Stimulated activated naive CD4-positive, alpha-beta T cell (primary cell): ENCODE measurements at places on chromosomes 12 and 14.

GRCh38 chr12:6552140-6552551, 3.7 kb downstream of the IFFO1 start:
- no peak for DNase-seq

- no peak for DNase-seq
Observed at GRCh38 chr12:46265734-46266133, 3.1 kb downstream of the SLC38A1 start.

GRCh38 chr14:72524295-72524629, 369.6 kb downstream of the DPF3 start:
- no peak for DNase-seq

DNA sequence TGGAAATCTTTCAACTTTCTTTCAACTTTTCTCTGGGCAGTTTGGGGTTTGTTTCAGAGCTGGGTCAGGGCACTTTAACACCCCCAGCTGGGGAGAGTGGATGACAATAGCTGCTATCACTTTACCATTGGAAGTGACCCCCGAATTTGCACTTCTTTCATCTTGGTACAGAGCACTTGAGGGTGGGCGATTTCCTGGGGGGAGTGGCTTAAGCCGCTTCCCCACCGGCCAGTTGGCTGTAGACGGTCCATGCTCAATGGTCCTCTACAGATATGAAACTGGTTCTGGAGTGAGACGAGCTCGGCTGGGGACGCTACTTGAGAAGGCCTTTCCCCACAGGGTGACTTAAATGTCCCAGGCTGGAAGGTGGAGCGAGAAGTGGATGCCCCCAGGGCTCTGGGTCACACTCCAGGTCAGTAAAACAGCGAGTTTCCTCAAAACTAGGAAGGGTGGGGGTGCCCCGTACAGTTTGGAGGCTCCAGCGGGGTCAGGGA, at the start of gene VRTN:
TSS of gene VRTN (plus strand) at position 231 of the 494 bp plus-strand sequence. CDS start 8,313 bp downstream, outside the sequence.
- no peak for DNase-seq

GRCh38 chr14:105974902-105975301, 448.5 kb downstream of the TMEM121 start:
- peak; percentile 71 for DNase-seq

GRCh38 chr12:108683906-108684556, 47.3 kb downstream of the CORO1C start:
- no peak for DNase-seq

DNA sequence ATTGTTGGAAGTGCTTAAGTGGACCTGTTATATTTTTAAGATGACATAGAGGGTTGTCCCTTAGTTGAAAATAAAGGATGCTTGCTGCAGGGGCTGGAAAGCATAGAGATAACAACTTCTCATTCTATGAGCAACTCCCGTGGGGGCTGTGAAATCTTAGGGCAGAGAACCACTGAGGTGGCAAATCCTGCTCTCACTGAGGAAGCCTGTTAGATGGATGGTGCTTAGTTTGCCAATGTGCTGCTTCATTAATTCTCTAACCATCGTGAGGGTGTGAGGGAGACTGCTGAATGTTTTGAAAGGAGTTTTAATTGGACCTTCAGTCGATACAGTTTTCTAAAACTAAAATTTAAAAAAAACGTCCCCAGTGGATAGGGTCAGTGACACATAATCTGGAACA, 46.5 kb downstream of the PTPRO start:
- no peak for DNase-seq

- DNase-seq, result no peak
Observed at GRCh38 chr12:131674373-131674772, 36.5 kb upstream of the SFSWAP start.

GRCh38 chr14:58082011-58082410, 70.0 kb downstream of the ARMH4 start:
- DNase-seq, result no peak

DNA sequence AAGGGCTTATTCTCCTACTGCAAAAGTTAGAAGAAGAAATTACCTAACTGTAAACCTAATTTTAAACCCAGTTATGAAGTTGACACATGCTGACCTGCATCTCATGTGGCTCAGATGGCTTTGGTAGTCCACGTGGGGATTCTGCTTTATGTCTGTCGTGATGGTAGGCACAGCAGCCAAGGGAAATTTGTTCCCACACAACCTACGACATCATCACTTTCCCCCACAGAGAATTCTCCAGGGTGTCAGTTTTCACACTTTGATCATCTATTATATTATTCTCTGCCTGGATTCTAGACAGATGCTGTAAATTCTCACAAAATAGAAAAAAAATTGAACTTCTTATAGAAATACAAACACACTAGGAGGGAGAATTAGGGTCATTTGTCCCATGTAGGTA, 70.6 kb downstream of the PTHLH start:
- no peak for DNase-seq

DNA sequence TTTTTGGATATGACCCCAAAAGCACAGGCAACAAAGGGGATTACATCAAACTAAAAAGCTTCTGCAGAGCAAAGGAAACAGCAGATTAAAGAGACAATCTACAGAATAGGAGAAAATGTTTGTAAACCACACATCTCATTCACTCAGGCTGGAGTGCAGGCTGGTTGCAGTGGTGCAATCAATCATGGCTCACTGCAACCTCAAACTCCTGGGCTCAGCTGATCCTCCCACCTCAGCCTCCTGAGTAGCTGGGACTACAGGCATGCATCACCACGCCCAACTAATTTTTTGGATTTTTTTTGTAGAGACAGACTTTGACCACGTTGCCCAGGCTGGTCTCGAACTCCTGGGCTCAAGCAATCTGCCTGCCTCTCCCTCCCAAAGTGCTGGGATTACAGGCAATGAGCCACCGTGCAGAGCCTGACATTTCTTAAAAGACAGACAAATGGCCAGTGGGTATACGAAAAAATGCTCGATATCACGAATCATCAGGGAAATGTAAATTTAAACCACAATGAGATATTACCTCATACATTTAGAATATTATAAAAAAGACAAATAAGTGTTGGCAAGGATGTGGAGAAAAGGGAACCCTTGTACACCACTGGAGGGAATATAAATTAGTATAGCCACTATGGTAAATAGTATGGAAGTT, 9.8 kb downstream of the NCKAP5L start:
- no peak for DNase-seq

- no peak for DNase-seq
Observed at GRCh38 chr12:109998241-109998903, 858 bp upstream of the ANKRD13A start.

DNA sequence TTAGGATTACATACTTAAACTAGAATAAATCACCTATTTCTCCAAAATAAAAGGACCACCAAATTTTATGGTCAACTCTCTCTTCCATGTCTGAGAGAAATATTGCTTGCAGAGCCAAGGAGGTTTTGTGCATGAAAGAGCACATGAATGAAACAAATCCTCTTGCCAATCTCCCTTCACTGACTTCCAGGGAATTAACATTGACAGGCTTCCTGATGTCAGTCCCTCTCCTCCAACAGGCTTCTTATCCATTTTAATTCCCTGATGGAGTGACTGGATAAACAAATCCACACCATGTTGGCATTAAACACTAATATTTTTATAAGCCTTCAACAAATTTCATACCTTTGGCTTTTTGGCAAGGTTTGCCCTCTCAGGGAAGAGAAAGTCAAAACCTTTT, 45.3 kb upstream of the CNTN1 start:
- no peak for DNase-seq

- no peak for DNase-seq
Observed at GRCh38 chr14:80491131-80491530, 279.8 kb upstream of the DIO2 start.

GRCh38 chr12:95942101-95942523, 302 bp downstream of the CCDC38 start:
- DNase-seq, result no peak

- no peak for DNase-seq
Observed at GRCh38 chr12:9149372-9149771, 33.7 kb upstream of the A2M start.

GRCh38 chr12:85424581-85425348, 144.7 kb downstream of the ALX1 start:
- DNase-seq, result no peak

DNA sequence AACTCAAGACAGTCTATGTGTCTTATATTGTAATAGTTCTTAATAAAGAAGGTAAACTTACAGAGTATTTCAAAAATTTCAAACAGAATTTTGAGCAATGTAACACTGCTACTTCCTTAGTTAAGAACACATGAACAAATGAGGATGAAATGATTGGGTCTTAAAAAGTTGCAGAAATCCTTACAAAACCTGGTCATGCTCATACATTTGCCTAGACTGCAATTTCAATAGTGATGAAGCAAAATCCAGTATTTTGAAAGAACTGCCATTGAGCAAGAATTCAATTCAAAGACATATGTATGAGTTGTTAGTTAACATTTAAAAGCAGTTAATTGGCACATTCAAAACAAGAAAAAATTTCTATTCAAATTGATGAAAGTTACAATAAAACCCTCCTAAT, 17.8 kb upstream of the HIF1A start:
- no peak for DNase-seq

DNA sequence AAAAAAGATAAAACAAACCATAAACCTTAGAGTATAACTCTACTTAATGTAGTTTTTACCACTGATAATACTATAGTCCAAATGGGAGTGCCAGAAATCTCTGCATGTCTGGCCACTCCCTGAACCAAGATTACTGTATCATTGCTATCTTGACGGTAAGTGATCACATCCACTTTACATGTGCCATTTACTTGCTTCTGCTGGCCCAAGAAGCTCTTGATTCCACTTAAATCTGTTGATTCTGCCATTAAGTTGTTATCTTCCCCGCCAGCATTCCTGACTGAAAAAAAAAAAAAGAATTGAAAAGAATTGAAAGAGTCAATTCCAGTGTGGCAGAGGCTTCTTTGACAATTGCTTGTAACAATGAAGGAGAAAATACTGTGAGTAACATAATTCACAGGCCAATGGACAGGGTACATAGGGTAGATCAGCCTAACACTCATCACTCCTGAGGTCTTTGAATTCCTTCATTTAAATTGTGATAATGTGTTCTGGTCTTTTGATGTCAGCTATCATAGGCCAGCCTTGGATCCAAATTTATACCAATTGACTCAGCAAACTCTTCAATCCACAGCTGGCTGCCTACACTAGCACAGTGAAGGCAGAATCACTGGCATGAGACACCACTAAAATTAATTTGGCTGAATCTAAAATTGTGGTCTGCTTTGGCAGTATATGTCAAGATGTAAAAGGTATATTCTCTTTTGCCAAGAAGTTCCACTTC, 665.2 kb upstream of the FLRT2 start:
- DNase-seq, result no peak

DNA sequence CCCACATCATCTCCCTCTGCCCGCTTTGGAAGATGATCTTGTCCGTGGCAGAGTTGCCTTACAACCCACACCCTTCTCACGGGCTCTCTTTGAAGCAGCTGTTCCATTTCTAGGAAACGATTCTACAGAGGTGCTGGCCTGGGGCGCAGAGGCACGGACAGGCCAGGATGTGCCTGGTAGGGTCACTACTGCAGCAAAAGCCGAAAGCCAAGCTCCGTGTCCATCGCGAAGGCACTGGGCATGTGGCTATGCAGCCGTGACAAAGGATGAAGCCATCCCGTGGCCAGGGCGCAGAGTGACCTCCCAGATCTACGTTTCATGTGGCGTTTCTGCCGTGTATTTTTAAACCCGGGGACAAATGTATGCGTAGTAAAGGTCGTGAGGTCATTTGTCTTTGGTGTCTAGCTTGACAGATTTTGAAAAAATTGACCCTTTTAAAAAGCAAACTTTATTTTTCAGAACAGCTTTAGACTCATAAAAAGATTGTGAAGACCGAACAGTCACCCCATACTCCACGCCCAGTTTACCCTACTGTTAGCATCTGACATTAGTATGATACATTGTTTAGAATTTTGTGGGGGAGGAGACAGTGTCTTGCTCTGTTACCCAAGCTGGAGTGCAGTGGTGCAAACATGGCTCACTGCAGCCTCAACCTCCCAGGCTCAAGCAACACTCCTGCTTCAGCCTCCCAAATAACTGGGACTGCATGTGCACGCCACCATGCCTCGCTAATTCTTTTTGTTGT, 40.4 kb upstream of the NCOR2 start:
- no peak for DNase-seq

DNA sequence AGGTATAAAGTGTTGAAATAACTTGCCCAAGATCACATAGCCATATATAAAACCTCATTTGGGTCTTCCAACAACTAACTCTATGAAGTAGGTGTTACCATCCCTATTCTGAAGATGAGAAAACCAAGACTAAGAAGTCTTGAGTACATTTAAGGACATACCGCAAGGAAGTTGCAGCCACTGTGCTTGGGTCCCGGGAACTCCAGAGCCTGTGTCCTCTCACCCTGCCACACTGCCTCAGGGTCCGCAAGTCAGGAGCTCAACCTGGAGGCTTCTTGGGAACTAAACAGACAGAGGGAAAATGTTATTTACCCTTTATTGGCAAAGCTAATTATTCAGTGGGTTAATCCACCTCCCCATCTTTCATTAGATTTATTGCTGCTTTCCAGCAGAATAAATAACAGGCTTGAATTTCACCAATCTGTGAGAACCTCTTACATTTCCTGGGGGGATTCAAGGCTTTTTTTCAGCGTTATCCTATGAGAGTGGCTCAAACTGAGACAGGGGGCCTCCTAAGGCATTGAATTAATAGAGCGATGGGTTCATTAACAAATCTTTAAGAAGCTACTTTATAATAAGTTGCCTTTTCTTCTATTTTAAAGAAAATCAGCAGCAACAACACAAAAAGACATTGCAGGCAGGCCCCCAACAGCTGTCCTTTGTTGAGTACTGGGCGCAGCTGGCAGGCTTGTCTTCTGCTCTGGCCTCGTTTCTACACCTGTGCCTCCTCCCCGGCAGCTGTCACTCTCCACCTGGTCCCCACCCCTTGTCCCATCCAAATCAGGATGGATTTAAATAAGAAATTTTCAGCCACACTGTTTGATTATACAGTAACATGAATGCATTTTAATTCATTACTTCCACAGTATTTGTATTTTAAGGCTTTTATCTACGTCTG, 25.3 kb downstream of the PHLDA1 start:
- no peak for DNase-seq

DNA sequence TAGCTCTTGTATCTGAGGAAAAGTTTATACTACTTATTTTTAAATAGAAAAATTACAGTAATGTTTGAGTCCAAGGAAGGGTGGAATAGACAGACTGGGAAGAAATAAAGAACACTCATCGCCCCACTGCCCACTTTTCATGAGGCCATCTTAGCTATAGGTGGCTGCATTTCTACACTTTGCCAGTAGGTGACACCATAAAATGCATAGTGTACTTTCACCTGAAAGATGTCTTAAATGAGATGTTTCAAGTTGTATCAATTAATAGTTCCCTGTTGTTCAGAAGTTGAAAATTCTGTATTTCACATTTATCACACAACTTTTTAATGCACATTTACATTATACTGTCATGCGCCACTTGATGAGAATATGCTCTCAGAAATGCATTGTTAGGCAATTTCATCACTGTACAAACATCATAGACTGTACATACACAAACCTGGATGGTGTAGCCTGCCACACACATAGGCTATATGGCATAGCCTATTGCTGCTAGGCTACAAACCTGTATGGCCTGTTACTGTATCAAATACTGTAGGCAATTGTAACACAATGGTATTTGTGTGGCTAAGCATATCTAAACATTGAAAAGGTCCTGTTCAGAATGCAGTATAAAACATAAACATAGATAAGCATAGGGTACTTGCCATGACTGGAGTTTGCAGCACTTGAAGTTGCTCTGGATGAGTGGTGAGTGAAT, 27.6 kb downstream of the PMCH start:
- no peak for DNase-seq

- DNase-seq, result no peak
Observed at GRCh38 chr12:26088998-26089397, 35.8 kb downstream of the BHLHE41 start.
